Effector CD8-positive, alpha-beta T cell (primary cell): ENCODE measurements at places on chromosomes 3 and 15.

DNA sequence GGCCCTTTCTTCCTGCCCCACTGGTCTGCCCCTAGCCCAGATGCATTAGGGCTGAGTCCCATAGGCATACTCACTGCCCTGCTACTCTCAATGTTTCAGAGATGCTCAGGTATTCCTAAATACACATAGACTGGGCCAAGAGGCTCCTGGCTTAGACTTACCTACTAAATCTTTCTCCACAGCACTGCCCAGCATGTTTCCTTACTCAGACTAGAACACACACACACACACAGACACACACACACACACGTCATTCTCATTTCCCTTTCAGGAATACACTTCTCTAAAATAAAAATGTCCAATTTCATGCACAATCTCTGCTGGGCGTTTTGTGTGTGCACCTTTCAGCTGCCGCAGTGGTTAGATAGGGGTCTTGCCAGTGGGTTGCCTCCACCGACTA, 175.7 kb downstream of the FAM43A start:
- no peak for DNase-seq

GRCh38 chr3:46665763-46666452, 27.6 kb downstream of the ALS2CL start:
- DNase-seq, result no peak

DNA sequence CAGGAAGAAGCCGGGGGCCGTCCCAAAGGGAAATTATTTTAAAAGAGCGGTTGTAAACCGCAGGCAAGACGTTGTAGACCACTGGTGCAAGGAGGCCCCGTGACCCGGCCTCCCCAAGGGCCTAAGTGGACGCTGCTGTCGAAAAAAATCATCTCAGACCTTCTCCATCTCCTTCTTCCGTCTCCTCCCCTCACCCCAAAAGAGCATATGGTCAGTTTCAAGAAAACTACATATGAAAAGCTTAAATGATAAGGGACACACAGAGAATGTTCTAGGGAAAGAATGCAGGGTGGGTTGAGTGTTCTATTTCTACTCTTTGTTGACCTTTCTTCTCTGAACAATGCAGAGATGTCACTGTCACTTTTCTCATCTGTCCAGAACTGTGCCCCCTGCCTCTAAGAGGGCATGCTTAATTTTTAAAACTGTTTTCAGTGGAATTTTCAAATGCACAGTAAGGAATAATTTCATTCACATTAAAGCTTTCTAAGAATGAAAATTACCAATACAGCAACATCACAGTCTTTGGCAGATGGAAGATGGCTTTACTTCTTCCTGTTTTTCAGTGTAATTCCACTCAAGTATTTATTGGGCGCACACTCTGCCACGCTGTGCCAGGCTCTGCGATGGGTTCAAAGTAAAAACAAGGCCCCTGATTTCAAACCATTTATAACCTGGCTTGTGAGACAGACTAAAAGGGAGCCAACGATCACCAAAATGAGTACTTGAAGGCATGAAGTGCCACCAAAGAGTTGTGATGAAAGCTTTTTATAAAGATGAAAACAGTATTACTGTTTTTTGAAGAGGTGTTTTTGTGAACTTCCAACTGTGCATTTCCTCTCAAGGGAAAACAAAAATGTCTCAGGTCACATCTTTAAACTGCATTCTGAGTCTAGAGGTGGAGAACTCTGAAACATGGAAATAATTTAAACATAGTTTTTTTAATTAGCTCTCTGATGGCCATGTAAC, 891 bp upstream of the TOP2B start:
- no peak for DNase-seq

DNA sequence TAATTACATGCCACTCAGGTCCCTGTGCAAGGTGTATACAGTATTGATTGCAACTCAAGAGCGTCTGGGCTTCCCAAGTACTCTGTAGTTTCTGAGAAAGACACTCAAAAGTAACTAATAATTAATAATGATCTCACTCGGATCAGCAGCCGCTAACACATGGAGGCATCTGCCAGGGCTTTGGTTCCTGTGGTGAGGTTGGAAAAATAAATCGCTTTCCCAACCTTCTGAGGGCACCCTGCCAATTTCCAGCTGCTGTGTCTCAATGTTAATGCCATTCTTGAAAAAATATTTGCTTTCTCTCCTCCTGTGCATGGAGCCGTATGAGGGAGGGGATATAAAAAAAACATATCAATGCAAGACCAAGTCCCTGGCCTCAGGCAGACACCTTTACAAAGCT, 116.5 kb upstream of the SLC2A2 start:
- DNase-seq, result no peak

- DNase-seq, result no peak
Observed at GRCh38 chr3:193812791-193813500, 219.9 kb downstream of the OPA1 start.

GRCh38 chr3:151085889-151086483, 522 bp downstream of the MED12L start:
- no peak for DNase-seq

DNA sequence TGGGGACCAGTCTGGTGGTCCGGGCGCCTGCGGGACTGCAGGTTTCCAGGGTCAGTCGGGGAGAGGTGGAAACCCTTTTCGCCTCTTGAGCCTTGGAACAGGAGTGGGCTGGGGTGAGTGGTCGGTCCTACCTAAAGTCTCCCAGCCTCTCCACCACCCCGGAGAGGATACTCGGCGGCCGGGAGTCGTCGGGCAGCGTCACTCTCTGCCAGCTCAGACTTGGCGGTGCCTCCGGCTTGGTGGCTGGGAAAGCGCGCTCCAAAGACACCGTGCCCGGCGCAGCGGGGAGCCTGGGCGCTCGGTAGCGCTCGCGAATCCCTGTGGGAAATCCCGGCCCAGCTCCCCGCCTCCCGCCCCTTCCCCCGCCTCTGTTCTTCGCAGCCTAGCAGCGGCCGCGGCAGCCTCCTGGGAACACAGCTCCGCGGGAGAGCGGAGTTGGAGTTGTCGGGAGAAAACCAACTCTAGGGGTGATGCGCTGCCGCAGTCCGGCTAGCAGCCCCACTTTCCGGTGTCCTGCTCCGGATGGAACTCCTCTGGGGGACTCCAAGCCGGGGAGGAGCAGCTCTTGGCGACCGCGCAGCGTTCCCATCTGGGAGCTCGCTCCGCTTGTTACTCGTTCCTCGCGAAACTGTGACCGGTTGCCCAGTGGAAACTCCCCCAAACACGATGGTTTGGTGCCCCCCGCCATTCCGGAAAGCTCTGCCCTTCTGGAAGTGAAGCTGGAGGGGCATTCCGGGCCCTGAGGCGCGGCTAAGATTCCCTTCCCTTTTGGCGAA, 1.4 kb downstream of the EPHB1 start:
- DNase-seq, result no peak
